ENCODE measurements at places on chromosomes 2 and 18. TPM values are rescaled to one million over a fixed set of nuclear protein-coding genes. Genes with fewer than 3 reads are reported as not detected.

MEP1B gene
- polyA plus RNA-seq: 0.11 TPM

LHCGR gene
- 0.21 TPM for polyA plus RNA-seq

TUBA3E gene
- polyA plus RNA-seq: 0.82 TPM

GRCh38 chr2:36235882-36236281 is 119.7 kb upstream of the CRIM1 start:
- DNase-seq: no peak
- no peak overlapping the region for H3K4me3 ChIP-seq
- no peak overlapping the region for H3K27ac ChIP-seq
- H3K4me1 ChIP-seq: peaks cover 12% of the 10 kb centered on the region
- no peaks in the 10 kb centered on the region for H3K27me3 ChIP-seq
- H3K36me3 ChIP-seq: no peaks in the 10 kb centered on the region

DNA sequence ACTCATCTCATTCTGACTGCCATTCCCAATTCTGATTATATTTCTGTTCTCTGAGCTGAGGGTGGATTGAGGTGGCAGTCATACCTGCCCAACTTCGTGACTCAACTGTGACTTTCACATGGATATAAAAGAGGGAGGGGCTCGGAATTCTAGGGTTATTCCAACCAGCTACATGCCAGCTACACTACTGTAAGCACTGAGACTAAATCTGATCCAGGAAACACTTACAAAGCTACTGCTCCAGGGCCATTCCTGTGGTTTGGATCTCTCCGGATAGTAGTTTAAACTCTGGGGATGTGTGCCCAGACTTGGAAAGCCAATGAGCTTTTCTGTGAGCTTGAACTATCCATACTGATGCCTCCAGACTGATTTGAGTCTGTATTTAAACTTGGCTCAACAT is 7.9 kb downstream of the MAP2 start:
- H3K27ac ChIP-seq: no peak overlapping the region
- DNase-seq: no peak
- H3K4me1 ChIP-seq: no peaks in the 10 kb centered on the region

GRCh38 chr18:32289483-32290075 is 99.7 kb downstream of the MEP1B start:
- H3K36me3 ChIP-seq: no peaks in the 10 kb centered on the region
- no peak overlapping the region for H3K27ac ChIP-seq
- H3K4me1 ChIP-seq: no peaks in the 10 kb centered on the region
- DNase-seq: peak; percentile 51
- no peaks in the 10 kb centered on the region for H3K27me3 ChIP-seq
- H3K4me3 ChIP-seq: no peak overlapping the region

DNA sequence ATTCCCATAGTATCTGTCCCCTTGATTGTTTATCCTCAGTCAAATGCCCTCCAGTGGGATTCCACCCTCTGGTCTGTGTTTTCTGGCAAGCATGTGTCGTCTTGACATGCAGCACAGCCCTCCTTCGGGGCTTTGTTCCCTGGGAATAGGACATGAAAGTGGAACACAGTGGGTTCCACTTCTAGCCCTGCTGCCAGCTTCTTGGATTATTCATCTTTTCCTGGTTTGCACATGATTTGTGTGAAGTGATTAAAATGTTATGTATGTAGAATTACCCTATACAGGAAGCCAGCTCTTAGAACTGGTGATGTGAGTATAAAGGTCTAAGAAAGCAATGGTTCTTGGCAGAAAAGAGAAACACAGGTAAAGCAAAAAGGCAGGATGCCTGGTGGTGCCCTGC is 142.3 kb downstream of the TANC1 start:
- no peaks in the 10 kb centered on the region for H3K36me3 ChIP-seq
- H3K4me1 ChIP-seq: peaks cover 25% of the 10 kb centered on the region
- DNase-seq: no peak
- H3K4me3 ChIP-seq: no peak overlapping the region
- peak overlapping the region; percentile 73 for H3K27ac ChIP-seq

- no peaks in the 10 kb centered on the region for H3K27me3 ChIP-seq
- H3K36me3 ChIP-seq: no peaks in the 10 kb centered on the region
- H3K4me1 ChIP-seq: peaks cover 4% of the 10 kb centered on the region
- DNase-seq: no peak
- H3K4me3 ChIP-seq: no peak overlapping the region
Observed at GRCh38 chr2:179251870-179252269, 12.8 kb downstream of the SESTD1 start.

GRCh38 chr2:100630473-100630977 is 67.7 kb downstream of the PDCL3 start:
- no peaks in the 10 kb centered on the region for H3K36me3 ChIP-seq
- H3K4me3 ChIP-seq: no peak overlapping the region
- H3K27ac ChIP-seq: peak overlapping the region; percentile 72

DNA sequence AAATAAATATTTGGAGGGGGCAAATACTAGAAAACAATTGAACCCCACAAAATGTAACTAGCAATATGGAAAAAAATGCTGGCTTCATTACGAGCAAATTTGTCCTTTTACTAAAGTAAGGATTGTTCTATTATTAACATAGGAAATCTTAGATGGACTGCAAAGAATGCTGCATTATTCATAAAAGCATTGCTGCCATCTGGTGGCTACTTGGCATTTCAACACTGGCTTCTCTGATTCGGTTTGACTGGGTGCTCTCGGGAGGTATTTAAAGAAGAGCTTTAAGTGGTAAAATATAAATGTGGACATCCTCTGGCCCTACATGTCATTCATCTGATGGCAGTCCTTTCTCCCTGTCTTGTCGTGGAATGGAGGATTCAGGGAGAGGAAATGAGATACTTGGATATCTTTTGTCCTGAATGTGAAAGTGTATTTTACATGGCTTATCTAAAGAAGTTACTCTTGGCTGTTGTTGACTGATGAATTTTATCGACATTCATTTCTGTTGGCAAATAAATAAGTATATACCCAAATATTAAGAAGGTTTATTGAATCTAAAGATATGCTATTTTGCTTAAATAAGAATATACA is 130.2 kb downstream of the ARHGAP15 start:
- no peak overlapping the region for H3K27ac ChIP-seq
- peaks cover 25% of the 10 kb centered on the region for H3K4me1 ChIP-seq
- H3K27me3 ChIP-seq: no peaks in the 10 kb centered on the region
- peaks cover 5% of the 10 kb centered on the region for H3K36me3 ChIP-seq

- DNase-seq: no peak
- no peak overlapping the region for H3K27ac ChIP-seq
- H3K4me3 ChIP-seq: no peak overlapping the region
- H3K4me1 ChIP-seq: no peaks in the 10 kb centered on the region
Observed at GRCh38 chr18:77014538-77014937, 118.0 kb downstream of the MBP start.

Data from thymus (tissue), 14 donors.